ENCODE measurements at places on chromosomes 5 and 9.
A peak's percentile ranks its signal among the peaks of the same experiment; 100 is the strongest.

GRCh38 chr5:150603052-150603451, 37.4 kb upstream of the SYNPO start:
- no peak for DNase-seq

DNA sequence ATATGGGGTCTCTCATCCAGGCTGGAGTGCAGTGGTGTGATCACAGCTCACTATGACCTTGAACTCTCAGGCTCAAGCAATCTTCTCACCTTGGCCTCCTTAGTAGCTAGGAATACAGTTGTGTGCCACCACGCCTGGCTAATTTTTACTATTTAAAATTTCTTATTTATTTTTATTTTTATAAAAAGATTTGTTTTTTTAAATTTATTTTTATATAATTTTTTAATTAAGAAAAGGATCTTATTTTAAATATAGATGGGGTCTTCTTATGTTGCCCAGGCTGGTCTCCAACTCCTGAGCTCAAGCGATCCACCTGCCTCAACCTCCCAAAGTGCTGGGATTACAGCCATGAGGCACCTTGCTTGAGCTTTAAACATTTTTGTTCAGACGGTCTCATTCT, 2.4 kb upstream of the ZCCHC7 start:
- DNase-seq = no peak

DNA sequence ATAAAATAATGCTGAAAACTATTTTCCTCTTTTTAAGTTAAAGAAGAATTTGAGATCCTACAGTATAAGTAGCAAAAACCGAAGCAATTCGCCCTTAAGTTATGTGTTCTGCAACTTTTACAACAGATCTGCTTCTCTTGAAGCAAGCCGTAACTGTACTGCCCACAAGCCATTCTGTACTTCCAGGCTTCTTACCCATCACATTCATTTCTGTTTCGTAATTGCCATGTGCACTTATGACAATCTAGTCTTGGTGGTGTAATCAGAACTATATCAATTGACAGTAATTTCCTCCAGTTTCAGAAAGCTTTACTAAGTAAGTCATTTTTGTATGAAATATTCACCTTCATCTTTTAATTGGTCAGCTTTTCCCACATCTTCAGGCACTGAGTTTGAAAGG, 13.8 kb downstream of the SGTB start:
- DNase-seq = no peak

DNA sequence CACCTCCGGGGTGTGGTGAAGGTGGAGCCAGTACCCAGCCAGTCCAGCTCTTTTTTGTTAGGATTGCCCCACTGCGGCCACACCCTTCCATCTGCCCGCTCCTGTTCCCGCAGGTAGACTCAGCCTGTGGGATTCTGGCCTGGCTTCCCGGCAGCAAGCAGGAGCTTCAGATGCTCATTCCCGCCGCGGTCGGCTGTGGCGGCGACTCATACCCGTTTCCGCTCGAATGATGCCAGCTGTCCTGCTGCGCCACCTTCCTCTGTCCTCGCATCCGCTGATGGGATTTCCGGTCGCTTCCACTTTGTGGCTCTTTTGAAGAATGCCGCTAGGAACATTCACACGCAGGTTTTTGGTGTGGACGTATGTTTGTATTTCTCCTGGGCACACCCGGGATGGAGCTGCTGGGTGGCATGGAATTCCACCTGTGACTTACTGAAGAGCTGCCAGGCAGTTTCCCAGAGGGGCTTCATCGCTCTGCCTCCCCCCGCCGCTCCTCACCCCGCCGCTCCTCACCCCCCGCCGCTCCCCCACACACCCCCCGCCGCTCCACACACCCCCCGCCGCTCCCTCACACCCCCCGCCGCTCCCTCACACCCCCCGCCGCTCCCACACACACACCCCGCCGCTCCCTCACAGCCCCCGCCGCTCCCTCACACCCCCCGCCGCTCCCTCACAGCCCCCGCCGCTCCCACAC, 60.3 kb downstream of the TENT4A start:
- DNase-seq = peak; percentile 69

GRCh38 chr9:30039712-30040111, 2344.7 kb upstream of the ACO1 start:
- DNase-seq = peak; percentile 10

DNA sequence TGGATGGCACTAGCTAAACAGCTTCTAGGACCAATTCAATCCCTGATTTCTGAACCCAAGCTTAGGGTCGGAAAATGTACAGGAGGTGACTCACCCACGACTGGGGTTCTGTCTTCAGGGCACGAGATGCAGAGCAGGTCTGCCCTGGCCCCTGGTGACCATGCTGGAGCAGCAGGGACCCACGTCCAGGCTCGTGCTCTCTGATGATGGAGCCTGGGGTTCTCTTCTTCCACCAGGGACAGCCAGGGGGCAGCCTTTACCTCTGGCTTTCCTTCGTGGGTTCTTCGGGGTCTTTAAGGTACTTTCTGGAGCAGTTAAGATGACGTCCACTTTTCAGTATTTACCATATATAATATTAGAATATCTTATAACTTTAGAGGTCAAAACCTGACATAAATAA, 2.1 kb downstream of the CFAP77 start:
- peak; percentile 75 for DNase-seq

DNA sequence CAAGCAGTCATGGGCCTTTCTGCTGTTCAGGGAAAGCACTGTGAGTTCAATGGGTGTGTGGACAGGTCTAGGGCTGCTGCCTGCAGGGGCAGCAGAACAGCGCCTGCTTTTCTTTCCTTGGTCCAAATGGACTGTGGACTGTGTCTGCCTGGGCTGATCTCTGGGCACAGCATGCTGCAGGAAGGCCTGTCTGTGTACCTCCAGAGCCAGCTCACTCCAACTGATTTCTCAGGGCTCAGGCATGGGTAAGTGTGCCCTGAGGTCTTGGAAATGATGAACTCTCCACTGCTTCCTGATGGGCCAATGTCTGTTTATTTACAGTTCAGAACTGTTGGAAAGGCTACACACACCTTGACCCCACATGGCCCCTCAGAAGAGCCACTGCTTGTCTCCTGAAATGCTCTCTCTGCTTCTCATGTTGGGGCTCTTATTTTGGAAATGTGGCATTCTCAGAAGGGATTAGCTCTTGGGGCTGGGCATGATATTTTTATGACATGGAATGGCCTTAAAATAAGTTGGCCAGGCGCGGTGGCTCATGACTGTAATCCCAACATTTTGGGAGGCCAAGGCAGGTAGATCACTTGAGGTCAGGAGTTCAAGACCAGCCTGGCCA, 27.0 kb downstream of the SLC22A4 start:
- DNase-seq = no peak

- DNase-seq = no peak
These were observed 40.7 kb downstream of the CNTRL start for GRCh38 chr9:121115466-121115865.

DNA sequence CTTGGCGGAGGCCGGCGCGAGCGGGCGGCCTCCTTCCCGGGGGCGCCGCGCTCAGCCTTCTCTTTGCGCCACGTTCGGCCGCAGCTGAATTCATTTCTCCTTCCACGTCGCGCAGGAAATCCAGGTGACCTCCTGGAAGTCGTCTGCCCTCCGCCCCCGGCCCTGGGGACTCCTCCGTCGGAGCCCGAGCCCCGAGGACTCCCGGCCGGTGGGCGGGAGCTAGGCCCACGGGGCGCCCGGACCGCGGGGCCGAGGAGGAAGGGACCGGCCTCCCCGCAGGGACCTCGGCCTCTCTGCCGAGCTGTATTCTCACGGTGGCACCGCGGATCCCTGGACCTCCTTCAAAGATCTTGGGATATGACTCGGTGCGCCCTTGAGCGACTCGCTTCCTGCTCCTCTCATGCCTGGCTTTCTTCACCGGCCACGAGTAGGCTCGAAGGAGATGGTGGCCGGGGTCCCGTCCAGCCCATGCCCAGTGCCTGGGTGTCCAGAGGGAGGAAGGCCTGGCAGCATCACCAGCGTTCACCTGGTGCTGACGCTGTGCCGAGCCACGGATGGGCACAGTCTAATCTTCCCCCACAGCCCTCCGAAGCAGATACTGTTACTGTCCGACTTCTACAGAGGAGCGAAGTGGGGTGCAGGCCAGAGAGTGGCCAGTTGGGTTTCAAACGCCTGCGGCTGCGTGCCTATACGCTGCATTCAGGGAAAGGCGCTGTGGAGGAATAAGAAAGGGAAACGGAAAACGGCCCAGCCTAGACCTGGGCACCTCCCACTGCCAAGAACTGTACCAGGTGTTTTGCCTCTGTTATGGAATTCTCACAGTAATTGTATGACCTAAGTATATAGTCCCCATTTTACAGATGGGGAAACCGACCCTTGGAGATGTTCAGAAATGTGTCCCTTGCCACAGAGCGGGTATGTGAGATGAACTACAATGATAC, 47.3 kb downstream of the PAX5 start:
- DNase-seq = no peak

DNA sequence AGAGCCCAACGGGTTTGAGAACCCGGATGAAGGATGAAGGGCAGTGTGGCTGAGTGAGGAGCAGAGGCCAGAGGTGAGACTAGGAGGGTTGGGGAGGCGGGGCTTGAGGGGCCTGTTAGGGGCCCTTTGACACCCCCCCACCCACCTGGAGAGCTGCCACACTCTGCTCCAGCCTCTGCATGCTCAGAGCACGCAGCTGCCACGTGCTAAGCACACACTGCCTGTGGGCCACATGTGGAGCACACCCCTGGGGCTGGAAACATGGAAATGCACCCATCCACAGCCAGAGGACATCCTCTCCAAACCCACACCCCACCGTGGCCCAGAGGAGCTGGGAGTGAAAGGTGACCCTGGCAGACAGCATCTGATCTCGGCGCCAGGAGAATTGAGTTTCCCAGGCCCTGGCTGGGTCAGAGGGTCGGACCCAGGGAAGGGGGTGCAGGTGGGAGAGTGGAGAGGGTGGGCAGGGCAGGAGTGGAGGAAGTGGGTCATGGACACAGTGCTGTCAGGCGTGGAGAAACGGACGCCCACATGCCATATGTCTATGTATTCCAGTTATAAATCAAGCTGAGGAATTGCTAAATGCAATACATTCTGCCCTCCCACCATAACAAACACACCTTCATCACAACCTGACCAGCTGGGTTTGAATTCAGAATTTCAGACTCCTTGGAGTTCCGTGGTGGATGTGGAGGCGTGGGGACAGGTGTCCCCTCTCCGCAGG, 5.9 kb downstream of the DNM1 start:
- DNase-seq = no peak

- DNase-seq = no peak
These were observed 1.1 kb upstream of the OBP2B start for GRCh38 chr9:133210202-133210532.

DNA sequence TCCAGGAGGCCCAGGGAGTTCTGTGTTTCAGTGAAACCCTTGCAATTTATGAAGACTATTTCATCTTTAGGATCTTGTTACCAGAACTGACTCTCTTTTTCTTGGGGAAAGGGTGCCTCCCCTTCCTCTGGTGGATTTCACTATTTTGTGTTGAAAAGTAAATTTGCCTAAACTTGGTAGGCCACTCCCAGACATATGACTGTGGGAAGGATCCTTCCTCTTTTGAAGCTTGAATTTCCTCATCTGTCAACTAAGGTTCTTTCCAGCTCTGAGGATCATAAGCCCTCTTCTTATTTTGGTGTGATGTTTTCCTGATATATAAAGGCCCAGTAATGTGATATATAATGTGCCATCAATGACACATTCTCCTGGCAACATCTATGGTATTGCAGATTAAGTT, 59.1 kb upstream of the ZFAND5 start:
- no peak for DNase-seq

DNA sequence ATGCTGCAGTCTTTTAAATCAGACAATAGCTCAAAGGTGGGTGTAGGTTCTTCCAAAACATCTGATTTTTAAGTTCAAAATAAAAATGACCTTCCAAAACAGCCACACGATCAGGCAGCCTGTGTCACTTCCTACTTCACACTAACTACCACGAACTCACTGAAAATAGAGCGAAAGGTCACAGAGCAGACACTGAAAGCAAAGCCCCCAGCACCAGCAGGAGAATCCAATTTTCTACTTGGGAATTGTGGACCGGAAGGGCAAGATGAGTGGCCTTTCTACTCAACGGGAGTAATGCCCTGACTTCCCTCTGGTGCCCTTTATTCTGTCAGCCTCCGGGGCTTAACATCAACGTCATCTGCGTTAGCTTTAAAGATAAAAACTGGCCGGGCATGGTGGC, 107.8 kb upstream of the FAM120A start:
- no peak for DNase-seq

- no peak for DNase-seq
These were observed 95.3 kb upstream of the RASGRF2 start for GRCh38 chr5:80864706-80865435.

DNA sequence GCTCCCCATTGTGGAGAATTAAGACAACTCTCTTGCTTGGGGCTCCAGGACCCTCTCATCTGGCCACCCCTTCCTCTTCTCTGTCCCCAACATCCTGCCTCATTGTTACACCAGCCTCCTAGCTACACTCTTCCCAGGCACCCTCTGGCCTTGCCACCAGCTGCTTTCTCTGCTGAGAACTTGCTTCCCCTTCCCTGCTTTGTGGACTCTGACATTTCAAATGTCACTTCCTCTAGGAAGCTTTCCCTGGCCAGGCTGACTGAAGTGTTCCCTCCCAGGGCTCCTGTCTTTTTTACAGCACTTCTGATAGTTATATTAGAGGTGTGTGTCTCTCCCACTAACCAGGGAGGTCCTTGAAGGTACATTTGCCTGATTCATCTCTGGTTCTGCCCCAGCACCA, 194.0 kb upstream of the KLF4 start:
- DNase-seq = no peak

DNA sequence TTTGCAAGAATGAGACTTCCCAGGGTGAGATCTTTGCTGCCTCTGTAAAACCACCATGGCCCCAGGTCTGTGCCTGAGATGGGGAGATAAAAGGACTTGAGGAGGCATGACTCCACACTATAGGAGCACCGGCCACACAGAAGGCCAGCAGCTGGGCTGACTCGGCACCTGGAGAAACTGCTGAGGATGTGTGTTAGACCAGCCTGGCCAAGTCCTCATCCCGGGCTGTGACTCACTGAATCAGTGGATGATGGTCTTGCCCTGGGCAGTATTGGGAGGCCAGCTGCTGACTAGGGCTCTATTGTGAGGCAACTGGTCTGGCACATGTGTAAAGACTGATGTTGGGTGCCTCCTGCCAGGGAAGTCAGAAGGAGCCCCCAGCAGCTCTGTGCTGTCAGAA, 286.2 kb downstream of the ACTL7B start:
- DNase-seq = no peak

DNA sequence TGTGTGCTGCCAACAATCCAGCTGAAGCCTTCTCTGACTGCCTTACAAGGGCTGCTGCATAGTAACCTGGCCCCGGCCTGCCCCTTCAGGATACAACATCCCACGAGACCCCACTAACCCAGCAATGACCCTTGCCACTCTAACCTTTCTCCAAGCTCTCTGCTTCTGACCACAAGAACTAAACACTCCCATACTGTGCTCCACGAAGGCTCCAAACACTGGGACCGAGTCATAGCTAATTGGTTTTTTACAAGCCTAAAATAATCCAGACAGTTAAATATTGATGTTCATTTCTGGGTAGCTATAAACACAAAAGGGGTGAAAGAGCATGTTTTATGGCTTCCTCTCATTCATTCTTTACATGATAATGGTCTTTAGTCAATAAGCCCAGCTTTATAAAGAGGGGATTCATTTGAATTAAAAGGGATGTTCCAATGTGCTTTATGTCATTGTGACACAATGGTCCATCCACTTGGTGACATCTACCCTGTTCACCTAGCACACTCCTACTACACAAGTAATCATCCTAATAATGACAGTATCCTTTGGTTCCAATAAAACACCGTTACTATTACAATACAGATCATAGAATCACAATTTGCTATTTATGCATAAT, 16.2 kb upstream of the TLE4 start:
- no peak for DNase-seq

- peak; percentile 76 for DNase-seq
These were observed 43.1 kb downstream of the NACC2 start for GRCh38 chr9:136051837-136052471.

- DNase-seq = no peak
These were observed 15.4 kb upstream of the IARS1 start for GRCh38 chr9:92308893-92309292.

- no peak for DNase-seq
These were observed 44.1 kb upstream of the ANKRD33B start for GRCh38 chr5:10519729-10520128.
